Effector CD8-positive, alpha-beta T cell (primary cell): ENCODE measurements at places on chromosomes 3 and 15.

DNA sequence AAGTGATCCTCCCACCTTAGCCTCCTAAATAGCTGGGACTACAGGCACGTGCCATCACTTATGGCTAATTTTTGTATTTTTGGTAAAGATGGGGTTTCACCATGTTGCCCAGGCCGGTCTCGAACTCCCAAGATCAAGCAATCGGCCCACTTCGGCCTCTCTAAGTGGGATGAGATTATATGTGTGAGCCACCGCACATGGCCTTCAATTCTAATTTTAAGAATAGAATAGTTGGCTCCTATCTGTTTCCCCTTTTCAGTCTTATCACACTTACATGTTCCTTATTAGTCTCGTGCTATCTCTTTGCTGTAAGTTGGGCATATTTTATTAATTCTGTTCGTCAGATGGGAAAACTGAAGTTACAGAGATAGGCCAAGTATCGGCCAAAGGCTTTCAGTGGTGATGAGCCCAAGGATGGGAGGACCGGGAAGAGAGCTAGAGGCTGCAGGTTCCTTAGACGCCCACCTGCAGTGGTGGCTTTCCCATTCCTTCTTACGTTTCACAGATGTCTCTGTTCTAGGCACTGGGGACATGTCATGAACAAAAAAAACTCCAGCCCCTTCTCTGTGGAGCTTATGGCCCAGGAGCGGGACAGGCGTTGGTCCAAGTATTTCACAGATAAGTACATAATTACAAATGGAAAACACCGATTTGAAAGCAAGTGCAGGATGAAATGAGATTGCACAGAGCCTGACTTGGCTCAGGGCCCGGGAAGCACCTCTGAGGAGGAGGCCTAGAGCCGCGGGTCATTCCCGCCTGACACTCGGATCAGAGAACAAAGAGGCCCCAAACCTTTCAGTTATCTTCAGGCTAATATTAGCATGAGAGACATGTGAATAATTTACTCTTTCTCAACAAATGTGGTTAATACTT lies 91.1 kb upstream of the KLF13 start:
- DNase-seq: no peak

DNA sequence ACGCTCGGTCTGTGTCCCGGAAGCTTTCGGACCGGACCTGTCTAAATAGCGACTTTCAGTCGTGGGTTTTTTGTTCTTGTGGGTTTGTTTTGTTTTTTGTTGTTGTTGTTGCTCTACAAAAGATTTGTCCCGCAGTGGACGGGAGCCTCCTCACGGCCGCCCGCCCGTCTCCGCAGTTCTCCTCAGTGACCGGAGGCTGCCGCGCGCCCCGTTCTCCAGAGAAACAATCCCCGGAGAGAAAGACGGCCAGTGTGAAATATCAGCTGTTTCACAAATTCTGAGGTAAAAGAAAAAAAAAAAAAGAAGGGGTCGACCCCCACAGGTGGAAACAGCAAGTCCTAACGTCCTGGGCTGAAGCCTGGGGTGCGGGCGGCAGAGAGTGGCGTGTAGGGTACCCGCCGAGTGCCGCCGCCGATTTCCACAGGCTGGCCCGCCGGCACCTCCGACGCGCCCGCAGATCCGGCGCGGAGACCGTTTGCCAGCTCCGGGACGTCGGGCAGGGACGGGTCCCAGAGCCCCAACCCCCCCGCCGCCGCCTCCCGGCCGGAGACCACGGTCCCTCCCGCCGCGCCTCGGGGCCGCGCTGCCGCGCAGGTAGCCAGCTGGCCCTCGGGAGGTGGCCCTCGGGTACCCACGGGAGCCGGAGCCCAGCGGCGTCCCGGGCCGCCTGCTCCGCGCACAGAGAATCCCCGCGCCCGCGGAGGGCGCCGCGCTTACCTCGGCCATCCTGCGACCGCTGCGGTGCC lies 478 bp downstream of the BNC1 start:
- no peak for DNase-seq

DNA sequence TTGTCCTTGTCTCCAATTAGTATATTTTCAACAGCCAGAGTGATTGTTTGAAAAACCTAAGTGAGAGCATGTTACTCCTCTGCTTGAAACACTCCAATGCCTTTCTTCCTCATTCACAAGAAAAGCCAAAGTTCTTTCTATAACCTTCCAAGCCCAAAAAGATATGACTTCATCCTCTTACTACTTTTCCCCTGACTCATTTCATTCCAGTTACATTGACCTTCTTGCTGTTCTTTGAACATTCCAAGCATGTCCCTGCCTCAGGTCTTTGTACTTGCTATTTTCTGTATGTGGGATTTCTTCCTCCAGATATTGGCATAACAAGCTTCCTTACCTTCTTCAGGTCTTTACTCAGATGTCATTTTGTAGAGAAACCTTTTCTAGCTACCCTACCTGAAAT lies 28.3 kb downstream of the EHHADH start:
- no peak for DNase-seq

DNA sequence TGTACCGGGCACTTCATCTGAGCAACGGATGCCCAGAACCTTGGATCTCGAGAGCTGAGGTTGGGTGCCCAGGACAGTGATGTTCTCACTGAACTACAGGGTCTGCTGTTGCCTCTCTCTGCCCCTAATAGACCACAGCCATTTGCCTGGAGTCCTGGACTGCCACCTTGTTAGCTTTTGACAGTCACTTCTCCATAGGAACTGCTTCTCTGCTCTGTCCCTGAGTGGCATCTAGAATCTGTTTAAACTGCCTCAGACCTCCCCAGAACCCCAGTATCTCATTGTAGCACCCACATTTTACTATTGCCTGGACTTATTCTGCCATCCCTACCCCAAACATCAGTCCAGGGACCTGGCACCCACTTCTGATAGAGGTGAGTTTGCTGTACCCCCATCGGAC lies 194.4 kb downstream of the SLCO3A1 start:
- no peak for DNase-seq

GRCh38 chr3:73381551-73381950 lies 243.2 kb downstream of the PDZRN3 start:
- no peak for DNase-seq

GRCh38 chr3:146036281-146036680 lies 124.7 kb downstream of the PLOD2 start:
- no peak for DNase-seq

DNA sequence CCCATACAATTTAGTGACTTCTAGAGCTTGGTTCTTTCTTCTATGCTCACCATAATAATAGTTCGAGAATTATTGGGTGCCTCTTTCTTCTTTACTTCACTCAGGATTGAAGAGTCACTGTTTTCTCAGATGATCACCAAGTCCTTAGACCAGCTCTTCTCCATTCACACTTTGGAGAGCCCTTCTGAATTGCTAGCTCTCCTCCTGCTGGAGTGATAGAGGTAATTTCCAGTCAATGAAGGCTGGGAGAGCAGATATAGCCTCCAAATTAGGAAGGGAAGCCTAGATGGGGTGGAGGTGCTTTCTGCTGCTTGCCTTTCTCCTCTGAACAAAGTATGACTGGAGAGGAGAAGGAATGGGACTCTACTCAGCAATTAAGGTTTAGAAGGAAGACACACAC lies 10.7 kb upstream of the BBX start:
- DNase-seq: no peak

GRCh38 chr3:45907769-45908705 lies 21.7 kb downstream of the CCR9 start:
- no peak for DNase-seq

- DNase-seq: no peak
Measured at GRCh38 chr15:43151688-43152087, 18.3 kb downstream of the TMEM62 start.

DNA sequence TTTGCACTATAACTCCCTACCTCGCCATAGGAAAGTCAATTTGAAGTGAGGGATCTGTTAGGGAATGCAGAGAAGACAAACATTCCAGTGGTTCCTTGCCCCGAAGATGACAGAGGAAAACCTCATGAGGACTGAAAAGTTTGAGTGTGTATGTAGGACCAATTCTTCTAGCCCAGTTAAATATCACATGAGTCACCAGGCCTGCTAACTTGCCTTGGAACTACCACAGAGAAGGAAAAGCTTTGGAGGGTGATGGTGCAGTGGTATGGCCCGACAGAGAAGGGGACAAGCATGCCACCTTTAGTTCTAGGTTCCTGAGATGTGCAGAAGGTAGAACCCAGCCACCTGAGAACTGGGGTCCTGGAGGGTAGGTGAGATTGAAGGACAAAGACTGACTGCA lies 2.6 kb upstream of the UPK1B start:
- no peak for DNase-seq

GRCh38 chr3:81339040-81339845 lies 422.2 kb downstream of the GBE1 start:
- DNase-seq: no peak

- no peak for DNase-seq
Measured at GRCh38 chr3:69422751-69423150, 36.9 kb upstream of the FRMD4B start.

DNA sequence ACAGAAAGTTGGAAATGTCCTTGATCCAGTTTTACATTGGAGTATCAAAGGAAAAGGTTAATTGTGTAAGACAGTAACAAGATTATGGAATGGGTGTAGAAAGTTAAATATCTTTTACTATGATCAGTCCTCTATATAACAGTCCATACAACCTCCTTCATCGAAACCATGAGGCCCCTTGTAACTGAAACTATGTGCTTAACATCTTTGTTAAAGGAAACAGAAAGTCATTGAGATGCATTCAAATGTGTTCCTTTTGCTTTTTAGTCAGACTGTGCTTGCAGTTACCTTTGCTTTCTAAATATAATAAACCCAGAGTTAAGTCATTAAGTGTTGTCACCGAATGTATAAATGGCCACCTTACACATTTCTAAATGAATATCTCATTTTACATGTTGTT lies 1298.5 kb downstream of the ROBO2 start:
- no peak for DNase-seq

DNA sequence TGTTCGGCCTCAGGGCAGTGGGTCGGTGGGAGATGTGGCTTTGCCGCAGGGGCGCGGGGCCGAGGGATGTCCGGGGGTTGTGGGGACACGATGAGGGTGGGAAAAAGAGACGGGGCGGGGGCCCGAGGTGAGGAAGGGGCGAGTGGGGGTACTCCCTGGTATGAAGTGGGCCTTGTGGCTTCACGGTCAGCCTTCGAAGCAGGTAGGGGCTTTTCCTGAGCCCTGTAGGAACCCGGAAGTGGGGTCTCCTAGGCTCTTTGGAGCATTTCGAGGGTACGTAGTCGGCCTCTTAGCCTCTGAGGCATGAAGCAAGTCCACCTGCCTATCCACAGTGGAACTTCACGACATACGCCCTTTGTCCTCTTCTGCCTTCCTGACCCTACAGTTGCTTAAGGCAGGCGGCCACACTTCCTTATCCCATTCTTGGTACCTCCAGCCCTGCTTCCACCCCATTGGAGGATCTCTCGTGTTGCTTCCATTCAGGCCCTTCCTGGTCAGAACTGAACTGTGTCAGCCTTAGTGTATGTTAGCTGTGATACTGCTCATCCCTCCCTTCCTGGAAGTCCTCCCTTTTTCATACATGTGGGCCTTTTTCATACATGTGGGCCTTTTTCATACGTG lies 389 bp downstream of the ARPC4 start:
- no peak for DNase-seq

DNA sequence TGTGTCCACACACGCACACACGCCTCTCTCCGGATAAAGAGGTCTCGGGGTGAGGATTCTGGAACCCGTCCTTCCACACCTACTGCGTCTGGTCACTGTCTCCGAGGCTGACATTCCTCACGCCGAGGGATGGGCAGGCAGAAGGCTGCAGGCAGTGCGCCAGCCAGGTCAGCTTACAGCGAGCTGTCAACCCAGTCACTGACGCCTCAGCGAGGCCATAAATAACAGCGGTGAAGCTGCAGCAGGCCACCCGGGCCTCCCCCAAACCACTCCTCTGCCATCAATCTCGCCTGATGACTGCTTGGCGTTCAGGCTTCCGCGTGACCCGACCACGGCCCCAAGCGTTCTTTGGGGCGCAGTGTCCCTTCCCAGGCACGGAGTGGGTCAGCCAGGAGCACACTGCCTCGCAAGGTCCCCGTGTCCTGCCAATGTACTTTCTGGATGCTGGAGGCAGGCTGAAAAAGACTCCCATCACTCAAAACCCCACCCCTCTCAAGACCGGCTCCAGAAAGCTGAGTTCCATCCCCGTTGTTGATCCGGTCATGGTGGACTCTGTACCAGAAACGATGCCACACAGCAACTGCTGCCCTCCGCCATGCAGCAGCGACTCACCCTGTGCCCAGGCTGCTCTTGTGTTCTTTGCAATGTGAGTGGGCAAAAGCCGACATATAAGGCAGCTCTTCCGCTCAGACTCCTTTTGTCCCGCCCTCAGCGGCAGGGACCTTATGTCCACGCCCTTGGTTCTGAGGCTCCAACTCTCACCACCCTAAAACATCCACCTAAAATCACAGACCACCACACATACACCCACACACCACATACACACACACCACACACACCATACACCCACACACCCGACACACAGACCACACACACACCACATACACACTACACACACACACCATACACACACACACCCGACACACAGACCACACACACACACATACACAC lies 27.1 kb downstream of the CPN2 start:
- no peak for DNase-seq

DNA sequence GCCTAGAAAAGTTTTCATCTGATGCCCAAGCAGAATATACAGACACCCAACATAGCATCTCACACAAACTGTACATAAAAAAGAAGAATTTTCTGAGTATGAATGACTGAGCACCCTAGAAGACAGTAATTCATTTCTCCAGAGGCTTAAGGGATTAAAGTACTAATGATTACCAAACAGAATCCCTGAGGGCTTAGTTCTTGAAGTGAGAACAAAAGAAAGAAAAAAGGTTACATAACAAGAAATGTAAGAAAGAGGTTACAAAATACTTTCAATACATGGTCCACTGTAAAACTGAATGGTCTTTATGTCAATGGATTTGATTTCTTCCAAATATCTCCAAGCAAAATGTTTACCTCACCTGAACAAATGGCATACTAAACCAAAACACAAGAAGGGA lies 9.1 kb upstream of the NEK10 start:
- DNase-seq: no peak

DNA sequence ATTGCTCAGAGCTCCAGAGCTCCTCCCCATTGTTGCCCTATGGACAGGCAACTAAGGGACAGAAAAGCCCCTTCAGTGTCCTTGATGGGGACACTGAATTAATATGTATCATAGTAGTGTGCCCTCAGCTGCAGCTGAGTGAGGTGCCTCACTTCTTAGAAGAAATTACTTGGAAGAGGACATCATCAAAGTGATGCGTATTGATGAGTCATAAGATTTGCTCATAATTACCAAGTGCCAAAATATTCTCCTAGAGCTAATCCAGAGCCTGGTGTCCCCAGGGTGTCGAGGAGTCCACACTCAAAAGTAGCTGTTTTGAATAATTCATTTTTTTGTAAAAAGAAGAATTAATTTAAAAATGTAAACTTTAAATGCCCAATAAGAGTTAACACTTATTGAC lies 200.7 kb upstream of the SEMA6D start:
- DNase-seq: no peak
